Stimulated activated CD8-positive, alpha-beta memory T cell treated with anti-CD3 and anti-CD28 coated beads, Interleukin-7, amount 100 ng/mL, for 1 hour (primary cell): ENCODE measurements at places on chromosomes 2 and 18.

DNA sequence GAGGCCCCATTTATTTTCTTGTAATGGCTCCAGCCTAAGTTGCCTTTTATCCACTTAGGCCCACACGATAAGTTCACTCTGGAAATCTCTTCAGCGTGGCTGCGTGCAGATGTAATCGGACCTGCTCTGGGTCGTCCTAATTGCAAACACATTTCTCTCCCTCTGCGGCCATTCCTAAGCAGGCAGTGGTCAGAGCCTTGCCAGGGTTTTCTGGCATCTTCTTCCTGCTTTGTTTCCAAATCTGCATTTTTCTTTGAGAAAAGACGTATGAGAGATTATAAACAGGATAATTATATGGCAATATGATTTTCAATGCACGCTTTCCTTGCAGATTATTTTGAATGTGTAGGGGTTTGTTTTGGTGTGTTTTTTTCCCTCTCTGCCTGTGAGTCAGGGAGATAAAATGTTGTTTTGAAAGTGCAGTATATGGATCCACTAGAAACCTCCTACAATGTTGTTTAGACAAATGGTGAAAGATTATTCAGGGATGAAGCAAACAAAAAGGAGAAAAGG is 239.4 kb upstream of the TANK start:
- no peak for DNase-seq

DNA sequence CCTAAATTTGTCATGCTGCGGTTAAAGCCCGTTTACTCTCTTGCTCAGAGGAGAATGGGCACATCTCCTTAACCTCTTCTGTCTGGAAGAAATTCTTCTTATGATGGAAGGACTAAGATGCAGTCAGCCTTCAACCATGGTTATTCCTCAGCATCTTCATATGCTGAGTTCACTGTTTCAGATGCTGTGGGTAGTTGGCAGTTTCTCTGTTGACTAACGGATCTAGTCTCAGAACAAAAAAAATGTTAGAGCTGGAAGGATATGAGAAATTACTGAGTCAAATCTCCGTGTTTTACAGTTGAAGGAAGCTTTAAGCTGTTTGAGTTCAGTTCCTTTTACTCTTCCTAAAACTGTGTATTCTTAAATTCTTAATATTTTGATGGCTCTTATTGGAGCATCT is 43.6 kb upstream of the PGAP1 start:
- no peak for DNase-seq

DNA sequence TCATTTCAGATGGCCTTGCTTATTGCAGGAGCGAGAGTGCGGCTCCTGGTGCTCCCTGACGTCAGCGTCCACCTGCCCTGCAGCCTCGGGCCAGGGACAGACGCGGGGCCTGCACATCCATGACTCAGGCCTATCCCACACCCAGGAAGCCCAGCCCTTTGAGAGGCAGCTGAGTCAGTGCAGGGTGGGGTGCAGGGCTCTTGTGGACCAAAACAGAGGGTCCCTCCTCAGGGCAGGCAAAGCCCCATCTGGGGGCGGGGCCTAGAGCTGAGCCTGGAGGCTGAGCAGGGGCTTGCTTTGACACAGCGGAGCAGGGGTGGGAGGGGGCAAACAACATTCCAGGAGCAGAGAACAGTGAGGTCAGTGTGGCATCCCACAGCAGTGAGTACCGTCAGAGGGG is 7.7 kb upstream of the ARHGEF4 start:
- DNase-seq: no peak

- DNase-seq: no peak
Measured at GRCh38 chr2:162487816-162488215, 143.9 kb downstream of the GCA start.

GRCh38 chr2:175630280-175631244 is 371.5 kb downstream of the LNPK start:
- no peak for DNase-seq

DNA sequence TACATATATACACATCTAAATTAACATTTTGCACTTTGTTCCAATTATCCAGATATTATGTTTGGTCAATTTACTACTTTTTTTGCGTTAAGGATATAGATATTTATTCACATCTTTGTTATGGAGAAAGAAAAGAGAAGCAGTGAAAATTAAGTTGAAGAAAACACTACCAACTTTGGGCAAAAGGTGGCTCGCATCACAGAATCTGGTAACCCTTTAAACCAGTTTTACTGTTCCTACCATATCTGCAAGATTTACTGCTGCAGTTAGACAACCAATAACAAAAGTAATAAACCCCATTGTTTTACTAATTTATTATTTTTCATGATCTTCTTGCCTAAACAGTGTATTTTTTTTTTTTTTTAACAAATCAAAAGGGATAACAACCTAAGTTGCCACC is 53.6 kb downstream of the SMAD2 start:
- DNase-seq: no peak

DNA sequence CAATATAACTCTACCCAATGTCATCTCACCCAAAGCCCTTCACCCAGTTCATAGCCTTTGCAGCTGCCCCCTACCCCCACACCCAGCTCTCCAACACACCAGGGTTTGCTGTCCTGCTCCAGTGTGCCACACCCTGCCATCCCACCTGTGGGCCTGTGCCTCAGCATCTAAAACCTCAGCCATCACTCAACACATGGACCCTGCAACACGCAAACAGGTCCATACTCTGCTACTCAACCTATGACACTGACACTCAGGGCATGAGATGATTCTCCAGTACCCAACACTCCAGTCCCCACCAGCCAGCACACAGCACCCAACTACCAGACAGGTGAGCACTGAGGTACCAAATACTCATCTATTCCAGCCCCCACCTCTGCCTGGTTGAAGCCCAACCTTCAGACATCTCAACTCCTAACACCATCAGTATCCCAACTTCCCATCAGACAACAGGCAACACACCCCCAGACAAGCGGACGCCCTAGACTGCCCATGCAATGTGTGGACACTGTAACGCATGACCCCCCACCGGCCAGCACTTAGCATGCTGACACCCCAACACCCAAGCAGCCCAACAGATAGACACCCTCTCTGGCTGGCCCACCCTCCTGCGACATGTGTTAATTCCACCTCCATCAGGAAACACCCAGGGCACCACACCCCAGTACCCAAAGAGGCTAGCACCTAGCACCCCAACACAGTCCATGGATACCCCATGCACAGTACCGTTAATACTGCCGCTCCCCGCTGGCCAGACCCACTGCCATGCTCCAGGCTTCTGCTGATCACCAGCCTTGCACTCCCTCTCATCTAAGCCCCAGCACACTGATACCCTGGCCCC is 25.0 kb downstream of the ZAP70 start:
- no peak for DNase-seq

GRCh38 chr2:221309892-221310583 is 262.1 kb downstream of the EPHA4 start:
- no peak for DNase-seq

GRCh38 chr2:74822771-74823566 is 11.0 kb upstream of the HK2 start:
- no peak for DNase-seq

- DNase-seq: no peak
Measured at GRCh38 chr2:142973160-142973821, 95.8 kb downstream of the KYNU start.

GRCh38 chr2:21057097-21057496 is 13.2 kb upstream of the APOB start:
- no peak for DNase-seq

DNA sequence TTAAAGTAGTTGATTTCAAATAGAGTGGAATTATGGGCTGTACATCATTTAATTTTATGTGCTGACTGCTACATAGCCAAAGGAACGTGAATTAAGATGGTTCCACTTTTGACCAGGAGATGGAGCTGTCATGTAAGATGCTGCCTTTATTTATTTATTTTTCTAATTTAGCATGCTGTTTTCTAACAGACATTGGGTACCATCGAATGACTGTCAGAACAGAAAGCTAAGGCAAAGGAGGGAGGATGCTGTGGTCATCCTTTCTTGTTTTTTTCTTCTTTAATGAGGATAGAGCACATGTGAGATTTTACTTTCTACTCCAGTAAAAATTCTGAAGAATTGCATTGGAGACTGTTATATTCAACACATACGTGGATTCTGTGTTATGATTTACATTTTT is at the start of gene SCN2A:
TSS of gene SCN2A (plus strand) at position 185 of the 400 bp plus-strand sequence. CDS start 56,410 bp downstream, outside the sequence.
- no peak for DNase-seq

GRCh38 chr2:238790833-238791230 is 57.1 kb upstream of the TWIST2 start:
- no peak for DNase-seq

DNA sequence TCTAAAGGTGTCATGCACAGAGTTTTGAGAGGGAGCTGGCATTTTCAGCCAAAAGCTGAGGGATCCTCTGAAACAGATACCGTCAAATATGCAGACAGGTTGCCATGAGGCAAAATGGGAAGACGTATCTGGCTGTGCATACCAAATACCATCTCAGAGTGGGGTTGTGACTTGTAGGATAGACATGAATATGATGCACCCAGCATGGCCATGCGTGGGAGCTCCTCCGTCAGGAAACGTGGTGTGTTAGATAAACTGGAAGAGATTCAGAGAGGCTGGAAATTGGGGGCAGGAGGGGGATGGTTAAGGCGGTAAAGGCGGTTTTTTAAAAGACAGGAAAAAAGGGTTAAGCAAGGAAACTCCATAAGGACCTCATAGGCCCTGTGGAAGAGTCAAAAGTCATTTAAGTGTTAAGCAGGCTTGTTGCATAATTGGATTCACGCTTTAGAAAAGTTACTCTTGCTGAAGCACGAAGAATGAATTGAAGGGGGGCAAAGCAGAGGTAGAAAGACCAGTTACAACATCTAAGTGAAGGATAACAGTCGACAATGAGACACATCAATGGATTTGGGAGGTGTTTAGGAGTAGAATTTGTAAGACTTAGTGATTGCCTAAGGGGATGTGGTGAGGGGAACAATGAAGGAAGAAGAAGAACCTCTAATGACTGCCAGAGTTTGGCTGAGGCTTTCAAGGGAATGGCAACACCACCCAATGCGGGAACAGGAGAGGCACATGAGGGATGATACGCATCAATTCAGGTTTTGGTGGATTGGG is 139.6 kb upstream of the CTAGE1 start:
- no peak for DNase-seq
